B cell (primary cell): ENCODE measurements at places on chromosomes 5 and 9. TPM values are rescaled to one million over a fixed set of nuclear protein-coding genes. Genes with fewer than 3 reads are reported as not detected.

DNA sequence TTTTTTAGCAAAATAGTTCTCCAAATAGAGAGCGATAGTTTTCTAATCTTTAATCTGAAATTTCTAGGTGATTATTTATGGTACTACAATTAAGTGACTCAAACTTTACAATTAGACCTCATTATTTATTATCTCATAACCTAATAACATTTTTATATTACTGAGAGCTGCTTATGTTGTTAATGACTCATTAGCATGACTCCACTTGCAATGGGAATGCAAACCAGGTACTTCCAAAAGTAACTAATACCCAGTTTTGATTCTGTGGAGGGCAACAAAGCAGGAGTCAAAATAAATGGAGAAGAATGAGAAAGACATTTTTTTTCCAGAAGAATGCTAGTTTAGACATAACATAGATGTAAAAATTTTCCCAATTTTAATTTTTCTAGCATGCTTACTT lies 466.0 kb downstream of the PLK2 start:
- no peak for DNase-seq

DNA sequence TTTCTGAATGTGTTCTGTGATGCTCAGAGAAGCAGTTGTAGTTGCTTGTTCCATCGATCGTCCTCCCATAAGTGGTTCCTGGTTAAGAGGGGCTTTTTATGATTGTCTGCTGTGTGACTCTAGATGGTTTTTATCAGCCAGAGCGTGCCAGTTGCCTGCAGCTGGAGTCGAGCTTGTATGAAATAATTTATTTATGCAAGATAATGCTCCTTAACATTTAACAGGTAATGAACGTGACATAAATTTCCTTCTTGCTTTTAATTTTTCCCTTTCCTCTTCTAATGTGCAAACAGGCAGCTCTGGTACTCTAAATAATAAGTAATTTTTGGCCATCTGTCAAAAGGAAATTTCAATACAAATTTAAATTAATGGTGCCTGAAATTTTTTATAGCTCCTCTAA lies 84.4 kb downstream of the TLE4 start:
- no peak for DNase-seq

- no peak for DNase-seq
Observed at GRCh38 chr9:31137176-31138160, 1247.0 kb upstream of the ACO1 start.

- DNase-seq: peak; percentile 52
Observed at GRCh38 chr9:121499427-121500164, at the start of gene GGTA1. GGTA1 (minus strand) TSS chr9:121499844; CDS start chr9:121467922, 31,922 bp downstream.

- no peak for DNase-seq
Observed at GRCh38 chr5:62680121-62680520, 101.5 kb downstream of the LRRC70 start.

GRCh38 chr5:143010351-143010750 lies 240.2 kb downstream of the ARHGAP26 start:
- no peak for DNase-seq

- DNase-seq: peak; percentile 16
Observed at GRCh38 chr5:180810959-180811622, 8.5 kb upstream of the MGAT1 start.

GRCh38 chr9:125750627-125751011 lies 3.4 kb downstream of the PBX3 start:
- no peak for DNase-seq

DNA sequence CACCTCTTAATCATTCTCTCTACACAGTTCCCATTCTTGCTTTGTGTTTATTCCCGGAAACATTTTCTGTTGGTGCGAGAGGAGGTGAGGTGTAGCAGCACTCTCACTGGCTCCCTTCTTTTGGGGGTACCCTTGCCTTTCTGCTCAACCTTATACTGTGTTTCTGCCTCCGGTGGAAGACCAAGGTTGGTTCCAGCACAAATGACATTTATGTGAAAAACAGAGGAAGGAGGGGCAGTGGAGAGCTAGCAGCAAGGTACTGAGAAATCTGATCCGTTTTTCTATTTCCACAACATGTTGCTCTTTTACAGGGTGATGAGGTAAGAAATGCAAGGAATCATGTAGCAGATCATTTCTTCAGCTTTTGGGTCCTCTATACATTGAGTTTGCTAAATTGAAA lies 648.0 kb upstream of the DMAC1 start:
- DNase-seq: no peak

DNA sequence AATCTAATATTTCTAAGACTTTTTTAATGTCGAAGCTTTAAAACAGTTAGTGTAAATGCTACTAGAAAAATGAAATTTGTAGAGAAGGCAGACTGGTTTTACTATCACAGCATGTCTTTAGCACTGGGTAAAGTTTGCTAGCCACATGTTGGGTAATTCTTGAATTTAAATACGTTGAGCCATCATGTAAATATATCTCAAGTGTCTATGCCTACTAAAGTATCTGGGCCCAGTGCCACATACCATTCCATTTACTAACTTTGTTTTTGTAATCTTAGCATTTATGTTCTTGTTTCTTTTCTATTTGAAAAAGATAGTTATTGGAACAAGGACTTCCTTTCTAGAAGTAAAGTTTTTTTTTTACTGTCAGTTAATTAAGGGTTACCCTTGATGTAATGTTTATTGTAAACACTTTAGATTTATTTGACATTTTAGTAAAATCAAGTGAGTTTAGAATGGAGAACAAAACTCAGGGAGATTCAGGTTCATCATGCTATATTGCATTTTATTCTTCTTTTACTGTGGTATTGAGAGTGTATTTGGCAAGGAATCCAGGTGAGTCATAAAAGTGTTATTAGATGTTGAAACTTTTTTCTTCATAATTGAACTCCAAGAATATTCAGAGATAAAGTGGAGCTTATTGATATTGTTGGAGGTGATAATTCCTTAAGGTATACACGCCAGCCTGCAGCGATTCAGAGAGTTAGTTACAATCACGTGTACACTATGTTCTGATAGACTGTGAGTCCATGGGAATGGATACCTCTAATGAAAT lies 182.4 kb downstream of the CCDC171 start:
- DNase-seq: no peak

- no peak for DNase-seq
Observed at GRCh38 chr5:167813389-167813788, 478.1 kb upstream of the WWC1 start.

DNA sequence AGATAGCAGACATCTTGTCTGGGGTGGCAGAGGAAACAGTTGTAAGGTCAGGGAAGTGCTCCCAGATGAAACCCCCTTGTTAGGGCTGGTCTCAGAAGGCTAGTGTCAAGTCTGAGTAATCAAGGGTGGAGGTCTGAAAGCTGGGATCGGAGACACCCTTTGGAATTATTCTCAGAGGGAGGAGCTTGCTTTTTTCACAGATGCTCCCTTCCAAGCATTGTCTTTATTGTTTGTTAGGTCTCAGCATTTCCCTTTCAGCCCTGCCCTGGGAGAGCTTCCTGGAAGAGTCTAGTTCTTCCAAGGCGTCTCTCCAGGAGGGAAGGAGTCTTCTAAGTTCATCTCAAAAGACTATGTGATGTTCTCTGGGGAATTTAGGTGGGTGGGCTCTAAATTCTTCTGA lies 3.2 kb downstream of the TEK start:
- DNase-seq: no peak

- DNase-seq: no peak
Observed at GRCh38 chr5:33046091-33046490, 335.0 kb downstream of the NPR3 start.

GRCh38 chr5:151449297-151449696 lies 1.9 kb downstream of the SLC36A1 start:
- no peak for DNase-seq

GRCh38 chr5:164532235-164532900 lies 1026.9 kb downstream of the MAT2B start:
- no peak for DNase-seq

DNA sequence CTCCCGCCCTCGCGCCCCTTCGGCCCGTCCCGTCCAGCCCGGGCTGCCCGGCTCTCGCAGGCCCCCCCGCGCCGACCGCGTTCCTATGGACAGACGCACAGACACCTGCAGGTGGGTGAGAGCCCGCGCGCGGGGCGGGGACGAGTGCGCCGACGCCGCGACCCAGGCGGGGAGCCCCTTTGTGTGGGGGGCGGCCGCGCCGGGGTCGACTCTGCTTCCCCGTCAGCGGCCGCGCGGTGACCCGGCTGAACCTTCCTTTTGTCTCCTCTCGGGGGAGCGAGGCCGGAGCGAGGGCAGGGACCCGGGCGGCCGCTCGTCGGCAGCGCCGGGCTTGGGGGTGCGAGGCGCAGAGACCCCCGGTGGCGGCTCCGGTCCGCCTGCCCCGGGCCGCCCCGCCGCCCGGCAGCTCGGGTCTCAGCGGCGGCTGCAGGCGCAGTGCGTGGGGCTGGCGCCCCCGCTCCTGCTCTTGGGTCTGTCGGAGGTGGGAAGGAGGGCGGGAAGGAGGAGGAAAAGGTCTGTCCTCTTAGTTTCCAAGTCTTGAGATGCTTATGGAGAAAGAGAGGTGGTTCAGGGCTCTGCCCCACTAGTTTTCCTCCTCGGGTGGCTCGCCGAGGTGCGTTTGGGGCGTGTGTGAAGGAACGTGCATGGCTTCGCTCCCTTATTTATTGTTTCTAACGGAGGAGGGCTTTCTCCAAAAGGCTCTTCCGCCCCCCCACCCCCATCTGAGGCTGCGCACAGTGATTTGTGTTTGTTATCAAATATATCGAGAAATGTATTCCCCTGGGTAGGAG lies 576 bp downstream of the KIAA1958 start:
- DNase-seq: peak; percentile 79

DNA sequence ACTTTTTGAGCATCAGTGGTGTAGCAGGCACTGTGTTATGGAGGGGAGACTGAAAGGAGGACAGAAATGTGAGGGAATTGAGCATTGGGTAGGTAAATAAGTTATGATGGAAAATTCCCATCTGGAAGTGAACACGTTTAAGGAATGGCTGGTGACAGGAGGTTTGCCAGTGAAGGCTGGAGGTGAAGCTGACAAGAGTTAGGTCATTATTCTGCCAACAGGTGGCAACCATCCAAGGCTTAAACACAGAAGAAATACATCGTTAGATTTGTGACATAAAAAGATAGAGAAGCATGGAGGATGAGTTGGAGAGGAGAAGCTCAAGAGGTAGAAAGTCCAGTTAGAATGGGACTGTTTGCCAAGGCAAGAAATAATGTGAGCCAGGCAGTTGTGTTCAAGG lies 455.3 kb upstream of the SGCD start:
- no peak for DNase-seq

INSL4 gene
- not detected in 2 replicates for total RNA-seq

LCN2 gene
- not detected in 2 replicates for total RNA-seq

PCA3 gene
- total RNA-seq: not detected in 2 replicates

P4HA2 gene
- 0.22 and 0.25 TPM in 2 replicates for total RNA-seq

IL4 gene
- not detected in 2 replicates for total RNA-seq

MAN2A1 gene
- 55.0 and 57.0 TPM in 2 replicates for total RNA-seq

NDUFAF2 gene
- total RNA-seq: 9.7 and 10.7 TPM in 2 replicates

SOWAHA gene
- total RNA-seq: not detected in 2 replicates

FGFR4 gene
- 1.2 and 1.5 TPM in 2 replicates for total RNA-seq

ANKRD31 gene
- total RNA-seq: 0.10 TPM in 2 replicates

FBXO10 gene
- total RNA-seq: 67.3 and 68.0 TPM in 2 replicates
